ENCODE measurements at places on chromosomes 2 and 18.

- no peak for DNase-seq
These were observed 45.3 kb downstream of the ACOXL start for GRCh38 chr2:110777531-110778311.

DNA sequence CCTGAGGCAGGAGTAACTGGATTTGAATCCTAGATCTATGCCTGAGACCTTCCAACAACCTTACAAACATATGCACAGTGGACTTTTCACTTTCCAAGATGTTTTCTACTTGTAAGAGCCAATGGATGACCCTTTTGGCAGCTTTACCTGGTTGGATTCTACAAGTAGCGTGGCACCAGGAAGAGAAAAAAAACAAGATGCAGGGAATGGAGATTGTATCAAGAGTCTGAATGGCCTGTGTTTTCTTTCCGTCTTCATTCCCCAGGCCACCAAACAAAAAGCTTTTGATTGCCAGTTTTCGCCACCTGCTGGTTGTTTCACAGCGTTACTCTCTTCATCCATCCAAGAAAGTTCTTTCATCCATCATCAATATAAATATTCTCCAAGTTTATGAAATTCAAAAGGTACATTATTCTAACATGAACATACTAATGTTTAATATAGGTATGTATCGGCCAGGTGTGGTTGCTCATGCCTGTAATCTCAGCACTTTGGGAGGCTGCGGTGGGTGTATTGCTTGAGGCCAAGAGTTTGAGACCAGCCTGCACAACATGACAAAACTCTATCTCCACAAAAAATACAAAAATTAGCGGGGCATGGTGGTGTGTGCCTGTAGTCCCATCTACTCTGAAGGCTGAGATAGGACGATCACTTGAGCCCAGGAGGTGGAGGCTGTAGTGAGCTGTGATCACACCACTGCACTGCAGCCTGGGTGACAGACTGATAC, 3.5 kb upstream of the BCL2 start:
- DNase-seq, result peak; percentile 67

DNA sequence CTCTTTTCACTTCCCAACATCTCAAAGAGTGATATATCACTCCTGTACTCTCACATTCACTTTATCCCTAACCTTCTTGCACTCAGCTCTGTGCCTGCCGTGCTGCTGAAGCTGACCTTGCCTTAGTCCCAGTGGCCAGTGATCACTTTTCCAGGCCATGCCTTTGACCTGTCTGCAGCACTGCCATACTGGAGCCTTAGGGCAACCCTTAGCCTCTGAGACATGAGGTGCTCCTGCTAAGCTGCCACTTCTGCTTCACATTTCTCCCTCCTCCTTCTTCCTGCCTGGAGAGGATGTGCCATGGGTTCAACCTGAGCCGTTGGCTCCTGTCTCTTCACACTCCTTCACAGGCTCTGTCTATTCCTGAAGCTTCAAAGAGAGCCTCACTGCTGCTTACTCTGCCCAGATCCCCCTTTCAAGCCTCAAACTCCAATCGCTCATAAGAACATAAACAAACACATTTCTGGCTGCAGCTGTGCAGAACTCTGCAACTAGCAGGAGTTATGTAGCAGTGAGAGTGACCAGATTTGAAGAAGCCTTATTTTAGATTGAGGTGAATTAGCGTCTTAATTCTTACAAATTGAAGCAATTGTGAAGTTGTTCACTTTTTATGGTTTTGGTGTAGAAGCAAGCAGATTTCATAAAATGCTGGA, 716.2 kb upstream of the FANCL start:
- DNase-seq, result no peak

DNA sequence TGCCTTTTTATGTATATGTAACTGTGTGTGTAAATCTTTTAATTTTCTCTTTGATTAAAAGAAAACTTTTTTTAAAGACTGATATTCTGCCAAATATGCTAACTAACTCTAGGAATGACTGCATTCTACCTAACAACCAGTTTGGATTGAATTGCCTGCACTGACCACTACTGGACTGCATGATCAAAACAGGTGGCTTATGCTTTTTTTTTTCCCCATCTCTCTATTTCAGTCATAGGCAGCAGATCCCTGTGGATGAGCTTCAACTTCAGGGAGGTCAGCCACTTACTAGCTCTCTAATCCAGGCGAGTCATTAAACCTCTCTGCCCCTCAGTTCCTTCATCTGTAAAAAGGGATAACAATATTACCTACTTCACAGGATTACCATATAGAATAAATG, 138.6 kb upstream of the SERTAD2 start:
- DNase-seq, result no peak

- no peak for DNase-seq
These were observed 152.8 kb downstream of the INHBB start for GRCh38 chr2:120498576-120499394.

DNA sequence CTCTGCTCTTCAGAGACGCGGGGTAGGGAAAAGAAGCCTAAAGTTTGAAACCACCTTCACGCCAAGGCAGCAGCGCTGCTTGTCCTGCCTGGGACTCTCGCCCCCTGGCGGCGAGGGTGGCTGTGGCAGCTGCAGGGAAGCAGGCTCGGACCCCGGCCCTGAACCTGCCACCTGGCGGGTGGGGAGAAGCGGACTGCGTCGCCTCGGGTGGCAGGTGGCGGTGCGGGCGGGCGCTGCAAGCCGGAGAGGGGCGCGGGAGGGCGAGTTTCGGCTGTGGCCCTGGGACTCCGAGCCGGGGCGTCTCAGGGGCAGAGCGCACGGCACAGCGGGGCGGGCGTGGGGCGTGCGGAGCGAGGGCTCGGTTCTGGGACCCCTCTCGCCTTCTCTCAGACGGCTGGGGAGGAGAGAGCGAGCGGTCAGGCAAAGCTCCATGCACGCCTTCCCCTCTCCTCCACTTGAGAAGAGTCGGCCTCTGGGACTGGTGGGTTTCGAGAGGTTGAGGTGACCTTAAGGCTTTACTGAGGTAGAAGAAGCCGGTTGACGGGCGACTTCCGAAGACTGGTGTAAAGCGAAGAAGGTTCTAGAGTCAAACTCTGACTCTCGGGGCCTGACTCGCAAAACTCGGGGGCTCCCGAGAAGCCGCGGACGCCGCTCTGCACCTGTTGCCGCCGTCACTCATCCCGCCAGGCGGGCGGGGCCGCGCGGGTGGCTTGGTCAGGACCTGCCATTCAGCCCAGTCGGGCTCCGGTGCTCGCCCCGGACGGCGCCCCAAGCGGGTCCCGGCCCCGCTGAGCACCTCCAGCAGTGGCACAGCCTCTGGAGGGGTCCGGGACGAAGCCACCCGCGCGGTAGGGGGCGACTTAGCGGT, 1.1 kb upstream of the BOLL start:
- DNase-seq, result no peak

DNA sequence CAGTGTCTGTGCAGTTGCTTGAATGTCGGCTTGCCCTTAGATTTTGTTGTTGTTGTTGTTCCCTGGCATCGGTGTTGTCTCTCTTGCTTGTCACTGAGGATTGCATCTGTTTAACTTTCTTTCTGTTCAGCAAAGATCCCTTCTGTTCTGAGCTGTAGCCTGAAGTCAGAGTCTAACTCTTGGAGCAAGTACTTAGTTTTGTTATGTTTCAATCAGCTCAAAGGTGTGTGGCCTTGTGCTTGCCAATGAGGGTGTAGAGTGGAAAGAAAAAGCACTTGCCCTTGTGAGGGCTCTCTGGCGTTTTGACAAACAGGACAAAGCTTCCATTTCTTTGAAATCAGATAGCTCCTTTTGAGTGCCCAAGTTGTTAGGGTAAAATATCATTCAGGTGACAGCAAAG, 757.1 kb upstream of the CDH7 start:
- DNase-seq, result no peak

DNA sequence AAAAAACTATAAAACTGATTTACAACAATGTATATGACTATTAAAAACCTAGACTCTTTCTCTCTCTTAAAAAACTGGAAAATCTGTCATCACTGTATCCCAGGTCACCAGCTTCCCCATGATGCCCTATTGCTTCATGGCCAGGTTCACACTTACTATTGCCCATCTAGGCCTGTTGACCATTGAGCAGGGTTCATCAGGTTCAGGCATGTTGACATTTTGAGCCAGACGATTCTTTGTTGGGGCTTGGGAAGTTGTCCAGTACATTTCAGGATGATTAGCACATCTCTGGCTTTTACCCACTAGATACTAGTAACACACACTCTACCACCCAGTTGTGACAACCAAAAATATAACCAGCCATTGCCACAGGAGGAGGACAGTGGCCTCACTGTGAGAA, 26.9 kb upstream of the RAB27B start:
- DNase-seq, result no peak

DNA sequence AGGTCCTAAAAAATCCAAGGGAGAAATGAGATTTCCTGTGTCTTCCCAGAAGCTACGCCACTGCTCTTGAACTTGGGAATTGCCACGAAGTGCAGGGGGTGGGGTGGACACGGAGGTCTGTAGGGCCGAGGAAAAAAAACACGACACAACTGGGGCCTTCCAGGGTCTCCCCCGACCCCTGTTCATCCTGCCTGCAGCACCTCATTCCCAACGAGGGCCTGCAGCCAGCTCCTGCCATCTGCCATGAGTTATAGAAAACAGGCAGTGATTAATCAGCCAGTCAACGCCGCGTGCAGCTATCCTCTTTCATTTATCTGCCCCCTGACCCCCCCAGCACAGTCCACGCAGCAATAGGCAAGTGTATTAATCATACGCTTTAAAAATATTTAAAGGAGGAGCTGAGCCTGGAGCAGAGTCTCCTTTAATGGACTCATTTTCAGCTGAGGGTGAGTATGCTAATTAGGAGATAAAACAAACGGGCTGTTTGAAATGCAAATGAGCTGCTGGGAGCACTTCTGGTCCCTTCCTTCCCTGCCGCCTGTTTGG, 209.9 kb downstream of the TFCP2L1 start:
- peak; percentile 66 for DNase-seq

DNA sequence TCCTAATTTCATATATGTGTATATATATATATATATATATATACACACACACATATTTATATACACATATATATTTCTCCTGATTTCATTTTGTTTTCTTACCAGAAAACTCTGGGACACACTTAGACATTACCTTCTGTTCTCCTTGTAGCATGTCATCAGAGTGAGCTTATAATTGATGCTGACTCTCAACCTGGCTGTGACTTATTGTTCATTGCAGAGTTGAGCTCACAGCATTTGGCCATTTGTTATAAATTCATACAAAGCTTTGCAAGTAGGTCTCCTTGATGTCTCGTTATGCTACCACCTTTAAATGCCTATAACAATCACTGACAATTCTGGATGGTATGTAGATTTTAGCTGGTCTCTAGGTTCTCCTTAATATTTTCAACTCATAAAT, 314.8 kb downstream of the LRRTM4 start:
- DNase-seq, result no peak

DNA sequence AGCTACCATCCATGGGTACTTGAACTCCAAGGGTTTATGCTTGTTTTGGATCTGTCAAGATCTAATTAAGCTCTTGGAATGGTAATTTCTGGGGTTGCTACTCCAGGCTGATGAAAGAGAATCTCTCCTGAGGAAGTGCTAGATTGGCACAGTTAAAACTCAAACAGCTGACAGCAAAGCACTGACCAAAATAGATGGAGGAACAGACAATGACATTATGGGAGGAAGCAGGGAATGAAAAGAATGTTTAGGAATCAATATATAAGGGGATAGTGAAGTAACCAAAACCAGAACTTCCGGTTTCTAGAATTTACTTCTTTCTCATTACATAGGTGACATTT, 6.3 kb downstream of the THUMPD2 start:
- DNase-seq, result no peak

GRCh38 chr2:58950795-58951462, 709.8 kb upstream of the FANCL start:
- no peak for DNase-seq

DNA sequence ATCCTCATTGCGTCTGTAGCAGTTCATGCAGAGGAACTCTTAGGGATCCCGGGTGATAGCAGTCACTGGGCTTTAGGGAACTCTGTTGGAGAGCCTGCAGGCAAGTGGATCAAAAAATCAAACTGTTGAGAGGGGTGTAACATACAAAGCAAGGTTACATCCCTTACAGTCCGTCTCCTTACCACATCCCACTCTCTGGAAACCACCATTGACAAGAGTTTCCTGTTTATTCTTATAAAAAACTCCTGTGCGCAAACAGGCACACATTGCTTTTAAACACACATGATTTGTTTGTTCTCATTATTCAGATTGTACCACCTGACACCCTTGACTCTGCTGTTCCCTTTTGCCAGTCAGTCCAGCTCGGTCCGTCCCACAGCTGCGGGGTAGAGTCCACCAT, 137.7 kb downstream of the LTBP1 start:
- no peak for DNase-seq

DNA sequence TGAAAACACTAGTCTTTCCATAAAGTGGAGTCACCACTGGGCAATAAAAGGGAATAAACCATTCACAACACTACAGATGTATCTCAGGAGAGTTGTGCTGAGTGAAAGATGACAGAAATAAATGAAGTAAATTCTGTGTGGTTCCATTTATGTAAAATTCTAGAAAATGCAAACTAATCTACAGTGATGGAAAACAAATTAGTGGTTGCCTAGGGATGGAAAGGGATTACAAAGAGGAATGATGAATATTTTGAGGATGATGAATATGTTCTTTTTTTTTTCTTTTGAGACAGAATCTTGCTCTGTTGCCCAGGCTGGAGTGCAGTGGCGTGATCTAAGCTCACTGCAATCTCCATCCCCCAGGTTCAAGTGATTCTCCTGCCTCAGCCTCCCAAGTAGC, 123.0 kb downstream of the MAPK4 start:
- DNase-seq, result no peak

DNA sequence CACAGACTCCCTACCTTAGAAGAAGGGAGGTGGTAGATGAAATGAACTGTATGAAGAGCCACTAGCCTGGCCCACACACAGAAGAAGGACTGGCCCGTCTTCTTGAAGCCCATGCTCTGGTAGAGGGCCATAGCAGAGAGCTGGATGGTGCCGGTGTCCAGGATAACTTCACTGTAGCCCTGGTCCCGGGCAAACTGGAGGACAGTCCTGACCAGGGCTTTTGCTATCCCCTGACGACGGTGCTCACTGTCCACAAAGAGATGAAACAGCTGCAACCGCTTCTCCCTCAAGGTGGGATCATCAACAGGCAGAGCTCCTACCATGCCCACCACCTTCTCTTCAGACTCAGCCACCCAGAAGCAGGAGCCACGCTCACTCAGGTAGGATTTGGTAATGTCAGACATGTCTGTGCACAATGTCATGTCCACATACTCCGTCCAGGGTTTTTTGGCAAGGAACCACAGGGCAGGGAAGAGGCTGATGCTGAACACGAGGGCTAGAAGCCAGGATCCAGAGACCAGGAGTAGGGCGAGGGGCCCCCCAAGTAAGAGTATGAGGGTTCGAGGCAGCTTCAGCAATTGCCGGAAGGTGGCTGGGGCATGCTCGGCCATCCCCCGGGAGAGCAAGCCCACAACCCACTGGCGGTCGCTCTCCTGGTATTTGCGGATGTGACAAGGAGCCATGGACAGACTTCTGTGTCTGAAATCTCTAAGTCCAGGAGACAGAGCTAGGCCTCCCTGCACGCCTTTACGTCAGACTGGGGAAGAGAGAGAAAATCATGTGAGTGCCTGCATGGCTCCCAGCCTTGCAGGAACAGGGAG, 1.1 kb downstream of the NAT8 start:
- DNase-seq, result no peak

GRCh38 chr2:131104487-131105155, 515 bp upstream of the PLEKHB2 start:
- DNase-seq, result peak; percentile 68

GRCh38 chr18:48853588-48853987, 97.2 kb downstream of the SMAD7 start:
- no peak for DNase-seq

Measured in NCI-H1105 (cell line).